Pericardium fibroblast (primary cell): ENCODE measurements at places on chromosomes 4 and X. TPM values are rescaled to one million over a fixed set of nuclear protein-coding genes. Genes with fewer than 3 reads are reported as not detected.

ADH7 gene
- not detected in 2 replicates for total RNA-seq

SPANXN5 gene
- total RNA-seq, result not detected in 2 replicates

STARD8 gene
- 0.34 and 1.4 TPM in 2 replicates for total RNA-seq

MAGEC1 gene
- total RNA-seq, result not detected in 2 replicates

SSX3 gene
- not detected in 2 replicates for total RNA-seq

CLDN34 gene
- not detected in 2 replicates for total RNA-seq

SCML2 gene
- 0.93 and 0.94 TPM in 2 replicates for total RNA-seq

CXCL1 gene
- 7.8 and 39.3 TPM in 2 replicates for total RNA-seq

NAP1L2 gene
- total RNA-seq, result not detected in 2 replicates

TRAM1L1 gene
- 0.94 and 1.6 TPM in 2 replicates for total RNA-seq

KLHL13 gene
- total RNA-seq, result 1.1 and 1.5 TPM in 2 replicates

KLKB1 gene
- total RNA-seq, result not detected in 2 replicates

GLUD2 gene
- total RNA-seq, result 0.68 and 1.8 TPM in 2 replicates

TRMT44 gene
- 7.4 and 9.1 TPM in 2 replicates for total RNA-seq

RPA4 gene
- 0.26 TPM in 1 of 2 replicates, not detected in the other for total RNA-seq

TCEAL6 gene
- total RNA-seq, result not detected in 2 replicates

EVC2 gene
- total RNA-seq, result 9.7 and 9.8 TPM in 2 replicates

CYSLTR1 gene
- total RNA-seq, result not detected in 2 replicates

IQCM gene
- total RNA-seq, result not detected in 2 replicates

ADRA2C gene
- total RNA-seq, result 4.6 and 7.0 TPM in 2 replicates

SERPINA7 gene
- not detected in 2 replicates for total RNA-seq

GPR34 gene
- total RNA-seq, result not detected in 2 replicates

PAGE2 gene
- not detected in 2 replicates for total RNA-seq

SCRG1 gene
- 1.4 and 7.1 TPM in 2 replicates for total RNA-seq

POLN gene
- total RNA-seq, result 1.1 and 1.9 TPM in 2 replicates

PHOX2B gene
- total RNA-seq, result not detected in 2 replicates

ADH1C gene
- total RNA-seq, result 1.3 and 10.9 TPM in 2 replicates

IL2 gene
- not detected in 2 replicates for total RNA-seq

SSX4B gene
- not detected in 2 replicates for total RNA-seq

HSFX2 gene
- total RNA-seq, result 0.68 TPM in 1 of 2 replicates, not detected in the other

TCEAL5 gene
- total RNA-seq, result not detected in 2 replicates

TRIM2 gene
- 26.1 and 32.2 TPM in 2 replicates for total RNA-seq

RAB33A gene
- 3.6 and 10.6 TPM in 2 replicates for total RNA-seq
